ENCODE measurements at places on chromosomes 4 and X.

GRCh38 chrX:154734061-154734781 lies 16.7 kb downstream of the GAB3 start:
- no peak for DNase-seq

DNA sequence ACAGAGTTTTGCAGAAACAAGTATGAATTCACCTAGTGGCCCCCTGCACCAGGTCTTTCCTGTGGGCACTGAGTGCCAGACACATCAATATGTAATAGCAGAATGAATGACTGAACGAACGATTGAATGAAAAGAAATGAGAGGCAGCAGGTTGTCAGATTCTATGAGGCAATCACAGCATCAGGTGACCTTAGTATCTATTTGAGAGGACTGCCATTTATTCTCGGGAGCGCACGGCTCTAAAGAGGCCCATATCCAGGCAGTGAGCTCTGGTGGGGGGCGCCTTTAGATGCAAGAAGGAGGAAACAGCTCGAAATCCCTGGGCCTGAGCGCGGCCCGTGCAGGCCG lies 528 bp upstream of the SLC25A4 start:
- no peak for DNase-seq

DNA sequence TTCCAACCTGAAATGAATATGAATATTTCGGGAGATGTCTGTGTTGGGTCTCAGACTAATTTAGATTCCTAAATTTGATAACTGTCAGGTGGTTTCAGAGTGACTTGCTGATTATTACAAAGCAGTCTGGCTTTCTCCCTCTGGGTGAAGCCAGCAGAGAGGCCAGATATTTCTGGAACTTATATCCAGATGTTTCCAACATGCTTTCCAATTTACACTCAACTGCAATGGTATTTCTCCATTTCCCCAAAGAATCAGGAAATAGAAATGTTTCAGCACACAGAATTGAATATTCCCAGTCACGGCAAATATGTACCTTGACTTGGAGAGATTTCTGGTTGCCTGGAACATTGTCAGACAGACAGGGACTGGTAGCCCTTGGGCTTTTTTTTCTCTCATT lies 48.5 kb upstream of the EGFL6 start:
- no peak for DNase-seq

DNA sequence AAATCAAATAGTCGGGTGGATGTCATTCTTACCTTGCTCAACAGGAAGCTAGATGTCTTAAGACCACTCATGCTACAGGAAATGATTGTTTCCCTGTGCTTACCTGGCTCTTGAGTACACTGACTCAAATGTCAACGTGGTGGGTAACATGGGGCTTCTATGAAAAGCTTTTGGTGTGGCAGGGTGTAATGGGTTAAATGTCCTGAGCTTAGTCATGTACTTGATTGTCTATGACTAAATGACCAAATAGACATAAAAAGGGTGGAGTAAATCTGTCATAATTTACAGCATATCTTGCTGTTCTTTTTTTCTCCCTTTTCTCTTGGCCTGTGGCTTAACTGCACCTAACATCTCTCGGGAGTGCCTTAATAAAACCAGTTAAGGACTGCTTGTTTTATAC lies 44.9 kb downstream of the CCNG2 start:
- no peak for DNase-seq

- DNase-seq: no peak
These were observed 6.3 kb downstream of the FNIP2 start for GRCh38 chr4:158775091-158775651.

DNA sequence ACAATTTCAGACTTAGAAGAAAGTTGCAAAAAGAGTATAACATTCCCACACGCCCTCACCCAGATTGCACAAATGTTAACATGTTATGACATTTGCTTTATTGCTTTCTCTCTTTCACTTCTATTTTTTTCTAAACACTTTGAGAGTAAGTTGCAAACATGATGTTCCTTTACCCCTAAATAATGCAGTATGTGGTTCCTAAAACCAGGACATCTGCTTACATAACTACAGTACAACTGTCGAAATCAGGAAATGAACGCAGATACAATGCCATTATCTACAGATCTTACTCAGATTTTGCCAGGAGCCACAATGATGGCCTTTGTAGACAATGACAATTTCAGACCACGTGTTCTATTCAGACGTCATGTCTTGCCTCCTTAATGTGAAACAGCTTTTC lies 22.4 kb downstream of the SH3TC1 start:
- DNase-seq: peak; percentile 79

- peak; percentile 68 for DNase-seq
These were observed at the start of gene GPRIN3 for GRCh38 chr4:89307446-89308160. Gene GPRIN3 (minus strand): TSS chr4:89307800. CDS start chr4:89250110, 57,690 bp downstream.

GRCh38 chr4:171622729-171623128 lies 190.5 kb upstream of the GALNTL6 start:
- DNase-seq: no peak

DNA sequence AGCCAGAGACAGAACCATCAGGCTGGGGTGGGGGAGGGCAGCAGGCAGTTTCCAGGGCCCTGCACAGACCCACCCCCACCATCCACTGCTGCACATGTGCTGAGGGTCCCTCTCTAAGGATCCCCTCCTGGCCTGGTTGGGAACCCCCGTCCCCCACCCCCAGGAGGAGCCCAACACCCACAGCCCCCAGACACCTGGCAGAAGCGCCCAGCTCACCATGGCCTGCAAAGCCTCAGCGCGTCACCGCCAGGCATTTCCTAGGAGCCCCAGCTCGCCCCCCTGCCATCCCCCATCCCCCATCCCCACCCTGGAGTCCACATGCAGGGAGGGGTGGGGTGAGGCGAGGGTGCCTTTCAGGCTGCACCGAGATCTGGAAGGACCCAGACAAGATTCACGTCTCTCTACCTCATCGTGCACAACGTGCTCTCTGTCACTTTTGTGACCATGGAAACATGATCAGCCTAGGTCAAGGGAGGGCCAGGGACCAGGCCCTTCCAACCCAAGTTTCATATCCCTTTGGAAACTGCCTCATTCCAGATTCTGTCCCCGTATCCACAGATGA lies 9.3 kb downstream of the MXD4 start:
- no peak for DNase-seq

- DNase-seq: no peak
These were observed 78.3 kb upstream of the ATXN3L start for GRCh38 chrX:13397878-13398818.

DNA sequence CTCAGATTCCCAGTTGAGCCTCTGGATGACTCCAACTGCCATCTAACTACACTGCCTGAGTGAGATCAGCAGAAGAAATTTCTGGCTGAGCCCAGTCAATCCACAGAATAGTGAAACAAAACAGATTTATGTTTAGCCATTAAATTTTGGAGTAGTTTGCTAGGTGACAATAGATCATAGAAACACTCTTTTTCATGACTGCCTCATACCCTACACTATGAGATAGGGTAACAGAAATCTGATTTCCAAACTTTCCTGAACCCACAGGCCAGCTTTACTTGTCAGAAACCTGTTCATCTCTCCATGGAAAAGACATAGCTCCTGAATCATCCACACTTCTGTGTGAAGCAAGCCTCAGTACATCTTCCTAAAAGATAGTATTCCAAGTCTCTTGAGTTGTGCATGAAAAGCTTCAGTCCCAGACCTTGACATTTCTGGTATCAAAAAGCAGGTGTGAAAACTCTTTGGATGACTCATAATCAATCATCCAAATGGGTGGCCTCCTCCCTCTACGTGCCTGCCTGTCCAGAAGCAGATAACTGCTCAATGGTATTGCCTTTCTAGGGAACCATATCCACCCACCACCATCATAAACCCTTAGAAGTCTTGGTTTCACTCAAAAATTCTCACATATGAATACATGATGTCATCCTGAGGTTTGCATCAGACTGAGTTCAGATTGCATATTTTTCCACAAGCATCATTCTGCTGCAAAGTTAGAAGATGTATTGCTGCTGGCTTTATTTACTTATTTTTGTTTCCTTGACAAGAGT lies 47.5 kb upstream of the RAP2C start:
- DNase-seq: no peak

- no peak for DNase-seq
These were observed 78.8 kb downstream of the COQ2 start for GRCh38 chr4:83205760-83206159.

GRCh38 chr4:143109376-143109775 lies 75.3 kb upstream of the USP38 start:
- DNase-seq: no peak

- DNase-seq: no peak
These were observed 594.5 kb downstream of the ANKRD50 start for GRCh38 chr4:124118061-124118460.
